ENCODE measurements at places on chromosomes 6 and 20. TPM values are rescaled to one million over a fixed set of nuclear protein-coding genes. Genes with fewer than 3 reads are reported as not detected.

The C6orf163 gene
- total RNA-seq = 0.14 TPM

DNA sequence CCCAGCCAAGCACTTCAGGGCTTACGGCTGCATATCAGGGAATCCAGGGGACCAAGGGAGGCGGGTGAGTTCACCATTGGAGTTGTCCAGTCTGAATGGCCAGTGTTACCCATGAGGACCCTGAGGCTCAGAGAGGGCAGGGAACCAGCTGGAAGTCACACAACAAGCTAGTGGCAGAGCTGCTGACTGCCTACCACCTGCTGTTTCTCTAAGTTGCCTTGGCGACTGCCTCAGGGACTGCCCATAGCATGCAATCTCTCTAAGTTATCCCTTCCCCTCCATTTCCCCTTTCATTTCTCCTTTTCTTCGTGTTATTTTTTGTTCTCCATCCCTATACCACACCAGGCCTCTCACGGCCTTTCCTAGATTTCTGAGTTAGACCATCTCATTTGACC, 71.8 kb upstream of the SIRPA start:
- DNase-seq = no peak

DNA sequence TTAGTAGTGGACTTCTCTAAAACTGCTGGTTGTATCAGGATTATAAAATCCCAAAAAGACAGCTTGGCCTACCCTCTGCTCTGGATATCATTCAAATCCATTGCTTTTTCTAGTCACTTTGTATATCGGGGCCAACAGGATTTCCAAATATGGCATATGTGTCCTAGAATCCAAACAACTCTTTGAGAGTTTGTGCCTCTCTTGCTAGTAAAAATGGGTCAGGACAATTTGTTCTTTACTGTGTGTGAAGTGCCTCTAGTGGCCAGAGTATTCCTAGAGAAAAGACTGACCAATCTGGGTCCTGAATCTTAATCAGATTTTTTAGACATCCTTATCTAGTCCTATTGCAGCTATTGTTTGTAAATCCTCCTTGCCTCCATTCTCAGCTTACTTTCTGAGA, 33.5 kb upstream of the MANEA start:
- DNase-seq = no peak

DNA sequence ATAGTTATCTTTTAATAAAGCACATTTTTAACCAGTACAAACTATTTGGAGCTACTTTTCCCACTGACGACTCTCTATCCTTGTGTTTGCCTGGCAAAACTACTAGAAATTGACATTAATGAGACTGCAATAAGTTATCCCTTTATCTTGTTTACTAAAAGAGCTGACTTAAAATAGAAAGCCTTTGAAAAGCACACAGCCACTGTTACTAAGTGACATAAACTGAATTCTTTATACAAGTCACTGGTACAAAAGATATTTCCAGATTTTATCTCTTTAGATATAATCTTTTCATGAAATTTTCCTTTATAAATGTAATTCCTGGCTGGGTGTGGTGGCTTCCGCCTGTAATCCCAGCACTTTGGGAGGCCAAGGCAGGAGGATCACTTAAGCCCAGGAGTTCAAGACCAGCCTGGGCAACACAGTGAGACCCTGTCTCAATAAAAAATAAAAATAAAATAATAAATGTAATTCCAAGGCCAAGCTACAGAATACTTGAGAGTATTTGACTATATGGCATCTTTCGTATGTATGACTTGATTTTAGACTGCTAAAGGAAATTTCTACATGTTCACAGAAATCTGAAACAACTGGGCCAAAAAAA, 9.5 kb downstream of the MBOAT1 start:
- no peak for DNase-seq

DNA sequence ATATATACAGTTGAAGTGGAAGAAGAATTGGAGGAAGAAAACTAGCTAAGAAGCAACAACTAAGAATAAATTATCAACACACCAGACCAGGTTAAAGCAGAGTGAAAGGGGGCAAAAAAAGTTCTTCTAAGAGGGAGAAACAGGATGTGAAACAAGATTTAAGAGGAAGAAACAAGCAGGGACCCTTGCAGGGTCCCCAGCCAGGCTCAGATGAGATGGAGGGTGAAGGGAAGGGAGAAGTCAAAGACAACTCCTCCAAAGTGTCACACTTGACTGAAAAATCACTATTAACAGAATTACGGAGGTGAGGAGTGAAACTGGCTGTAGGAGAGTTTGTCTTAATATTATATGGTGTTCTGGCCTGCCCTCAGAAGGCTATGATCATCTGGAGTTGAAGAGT, 65.4 kb downstream of the MTFR2 start:
- DNase-seq = no peak

DNA sequence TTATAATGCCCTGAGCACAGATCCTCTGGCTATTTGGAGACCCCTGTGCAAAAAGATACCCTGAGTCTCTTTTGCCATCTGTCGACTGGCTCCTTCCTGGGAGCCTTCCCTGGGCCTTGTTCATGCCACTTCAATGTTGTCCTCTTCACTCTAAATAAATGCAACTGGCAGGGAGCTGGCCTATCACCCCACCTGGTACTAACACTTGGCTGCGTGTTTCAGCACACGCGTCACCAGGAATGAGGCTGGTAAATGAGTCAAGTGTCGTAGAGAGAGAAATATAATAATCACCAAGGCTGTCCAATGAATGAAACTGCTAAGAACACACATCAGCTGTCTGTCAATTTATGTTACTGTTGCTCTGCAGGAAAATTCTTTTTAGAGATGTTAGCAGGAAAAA, 374.6 kb upstream of the JARID2 start:
- DNase-seq = no peak

GRCh38 chr6:26252077-26252472, 112.9 kb upstream of the BTN3A2 start:
- no peak for DNase-seq

DNA sequence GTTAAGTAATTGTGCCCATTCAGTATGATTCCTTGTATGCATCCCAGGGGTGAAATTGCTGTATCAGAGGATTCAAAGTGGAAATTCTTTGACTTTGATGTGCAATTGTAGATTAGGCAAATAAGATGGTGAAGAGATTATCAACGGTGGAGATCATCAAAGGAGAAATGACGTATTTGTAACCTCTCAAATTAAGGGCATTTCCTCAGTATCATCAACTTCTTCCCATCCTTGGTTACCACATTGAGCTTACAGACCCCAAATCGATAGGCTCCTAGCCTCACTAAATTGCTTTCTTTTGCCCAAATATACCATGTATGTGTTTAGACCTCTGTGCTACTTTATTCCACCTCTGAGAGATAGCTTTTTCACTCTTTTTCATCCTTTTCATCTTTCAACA, 213.1 kb upstream of the ZFP64 start:
- DNase-seq = no peak

- no peak for DNase-seq
Measured at GRCh38 chr6:143872201-143872600, 7.9 kb downstream of the ZC2HC1B start.
